ENCODE measurements at places on chromosomes 7 and 10.
A peak's percentile ranks its signal among the peaks of the same experiment; 100 is the strongest.

- peak; percentile 73 for DNase-seq
Measured at GRCh38 chr7:139630643-139631519, 107.4 kb downstream of the CLEC2L start.

DNA sequence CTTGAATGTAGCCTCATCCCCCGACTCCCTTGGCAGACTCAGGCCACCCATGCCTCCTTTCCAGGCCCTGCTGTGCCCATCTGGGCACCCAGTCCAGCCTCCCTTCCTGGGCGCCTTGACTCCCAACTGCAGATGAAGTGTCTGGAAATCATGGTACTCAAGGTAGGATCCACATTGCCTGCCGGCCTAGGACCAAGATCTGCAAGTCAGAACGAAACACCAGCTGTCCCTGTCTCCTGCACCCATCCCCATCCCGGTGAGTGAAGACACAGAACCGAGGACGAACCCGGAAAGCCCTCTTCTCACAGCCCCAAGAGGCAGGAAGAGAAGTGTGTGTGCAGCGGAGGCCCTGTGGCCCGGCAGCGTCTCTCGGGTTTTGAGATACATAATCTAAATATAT, 205.1 kb downstream of the EMX2 start:
- DNase-seq, result no peak

DNA sequence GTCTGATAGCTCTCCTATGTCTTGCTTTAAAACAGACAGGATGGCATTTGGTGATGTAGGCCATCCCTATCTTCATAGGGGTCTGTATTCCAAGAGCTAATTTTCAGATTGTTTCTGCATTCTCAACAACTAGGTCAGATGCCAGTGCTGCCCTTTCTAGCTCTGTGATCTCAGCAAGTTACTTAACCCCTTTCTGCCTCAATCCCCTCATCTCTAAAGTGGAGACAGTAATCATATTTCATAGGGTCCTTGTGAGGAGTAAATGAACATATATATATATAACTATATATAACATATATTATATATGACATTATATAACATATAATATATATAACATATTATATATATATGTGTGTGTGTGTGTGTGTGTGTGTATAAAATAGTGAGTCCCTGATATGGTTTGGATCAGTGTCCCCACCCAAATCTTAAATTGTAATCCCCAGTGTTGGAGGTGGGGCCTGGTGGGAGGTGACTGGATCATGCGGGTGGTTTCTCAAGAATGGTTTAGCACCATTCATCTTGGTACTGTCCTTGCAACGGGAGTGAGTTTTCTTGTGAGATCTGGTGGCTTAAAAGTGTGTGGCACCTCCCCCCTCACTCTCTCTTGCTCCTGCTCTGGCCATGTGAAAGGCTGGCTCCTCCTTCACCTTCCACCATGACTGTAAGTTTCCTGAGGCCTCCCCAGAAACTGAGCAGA, 45.2 kb downstream of the HIPK2 start:
- DNase-seq, result no peak

- DNase-seq, result no peak
Measured at GRCh38 chr10:33382921-33383713, 48.6 kb upstream of the NRP1 start.

DNA sequence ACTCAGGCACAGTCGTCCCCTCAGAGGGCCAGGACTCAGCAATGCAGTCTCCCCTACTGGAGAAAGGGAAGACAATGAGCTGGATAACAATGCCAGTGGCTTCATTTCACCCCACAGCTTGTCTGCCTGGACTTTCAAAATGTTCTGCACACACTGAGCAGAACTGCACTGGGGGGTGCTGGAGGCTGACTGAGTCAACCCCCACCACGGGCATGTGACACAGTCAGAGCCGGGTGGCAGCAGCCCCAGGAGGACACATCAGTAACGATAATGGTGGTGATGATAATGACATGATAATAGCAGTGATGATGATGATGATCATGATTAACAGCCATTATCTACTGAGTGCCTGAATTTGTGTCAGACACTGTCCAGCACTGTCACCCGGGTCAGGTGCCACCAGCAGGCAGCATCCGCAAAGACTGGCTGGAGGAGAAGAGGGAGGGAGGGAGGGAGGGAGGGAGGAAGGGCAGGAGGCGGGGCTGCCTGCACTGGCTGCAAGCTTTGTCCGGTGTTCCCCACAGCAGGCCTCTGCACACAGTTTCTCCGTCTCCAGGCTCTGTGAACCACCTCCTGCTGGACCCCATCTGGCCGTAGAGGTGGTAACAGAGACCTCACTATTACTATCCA, 67.4 kb downstream of the PLXNA4 start:
- no peak for DNase-seq

DNA sequence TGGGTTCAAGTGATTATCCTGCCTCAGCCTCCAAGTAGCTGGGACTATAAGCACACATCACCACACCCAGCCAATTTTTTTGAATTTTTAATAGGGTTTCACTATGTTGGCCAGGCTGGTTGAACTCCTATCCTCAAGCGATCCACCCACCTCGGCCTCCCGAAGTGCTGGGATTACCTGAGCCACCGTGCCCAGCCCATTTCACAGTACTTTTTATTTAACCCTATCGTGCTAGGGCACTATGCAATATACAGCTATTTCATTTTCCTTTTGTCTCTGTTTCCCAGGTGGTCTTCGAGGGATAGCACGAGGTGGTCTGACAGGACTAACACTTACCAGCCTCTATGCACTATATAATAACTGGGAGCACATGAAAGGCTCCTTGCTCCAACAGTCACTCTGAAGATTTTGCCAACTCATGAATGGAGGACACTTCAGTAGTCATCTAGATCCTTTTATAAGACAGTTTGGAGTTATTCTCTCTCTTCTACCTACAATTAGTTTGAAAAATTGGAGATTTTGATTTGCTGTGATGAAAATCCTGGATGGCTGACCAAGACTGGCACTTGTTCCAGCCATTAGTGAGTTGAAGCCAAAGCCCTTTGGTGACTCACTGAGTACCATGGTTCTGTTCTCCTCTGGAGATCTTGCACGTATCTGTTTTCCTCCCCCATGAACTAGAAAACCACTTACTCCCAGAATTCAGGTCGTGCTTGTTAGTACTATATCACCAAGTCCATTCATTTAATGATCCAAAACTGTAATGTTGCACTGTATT, 27.3 kb downstream of the NCOA4 start:
- DNase-seq, result no peak

GRCh38 chr7:14340393-14341074, 351.1 kb upstream of the ETV1 start:
- no peak for DNase-seq

- no peak for DNase-seq
Measured at GRCh38 chr10:109982123-109982522, 25.7 kb upstream of the ADD3 start.

DNA sequence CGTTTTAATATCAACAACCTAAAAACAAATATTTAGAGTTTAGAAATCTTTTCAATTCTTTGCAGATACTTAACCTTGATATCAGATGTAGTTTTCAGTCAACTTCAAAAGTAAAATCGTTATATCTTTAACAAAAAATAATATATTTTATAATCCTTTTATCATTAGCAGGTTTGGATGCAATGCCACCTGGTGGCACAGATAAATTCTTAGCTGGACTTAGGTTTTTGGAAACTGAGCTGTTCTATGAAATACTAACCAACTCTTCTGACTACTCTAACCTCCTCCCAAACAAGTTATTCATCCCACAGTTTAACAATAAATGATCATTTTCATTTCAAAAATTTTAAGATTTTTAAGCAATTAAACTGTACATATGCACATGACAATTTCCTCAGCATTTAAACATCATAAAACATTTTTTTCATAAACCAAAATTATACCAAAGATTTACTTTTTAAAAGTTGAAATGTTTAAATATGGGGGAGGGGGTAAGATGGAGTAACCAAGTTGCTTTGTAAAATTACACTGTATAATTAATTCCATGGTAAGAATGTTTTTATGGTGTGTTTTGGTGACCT, 56.9 kb downstream of the HIBADH start:
- DNase-seq, result peak; percentile 54

DNA sequence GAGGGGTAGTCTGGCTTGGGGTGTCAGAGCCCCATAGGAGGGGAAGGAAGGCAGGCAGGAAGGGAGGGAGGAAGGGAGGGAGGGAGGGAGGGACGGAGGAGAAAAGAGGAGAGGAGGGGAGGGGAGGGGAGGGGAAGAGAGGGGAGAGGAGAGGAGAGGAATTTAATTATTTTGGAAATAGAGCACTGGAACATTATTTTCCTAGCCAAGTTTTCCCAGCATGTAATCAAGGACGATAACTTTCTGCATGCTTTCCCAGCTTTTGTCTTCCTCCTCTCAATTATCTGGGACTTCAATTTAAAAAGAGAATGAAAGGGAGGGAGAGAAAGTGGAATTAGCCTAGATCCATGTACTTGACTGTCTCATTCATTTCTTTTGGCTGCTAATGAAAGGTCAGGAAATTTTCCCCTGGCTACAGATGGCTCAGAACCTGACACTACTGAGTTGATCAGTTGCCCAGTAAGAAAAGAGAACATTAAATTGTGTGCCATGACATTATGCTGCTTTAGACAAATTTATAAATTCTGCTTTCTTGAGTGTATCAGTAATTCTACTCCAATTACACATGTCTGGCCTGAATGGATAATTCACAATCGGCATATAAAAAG, 148.8 kb downstream of the LRRC4 start:
- DNase-seq, result no peak

GRCh38 chr10:6692103-6692502, 112.0 kb upstream of the PRKCQ start:
- DNase-seq, result no peak

GRCh38 chr7:42192066-42192465, 44.9 kb downstream of the GLI3 start:
- no peak for DNase-seq

DNA sequence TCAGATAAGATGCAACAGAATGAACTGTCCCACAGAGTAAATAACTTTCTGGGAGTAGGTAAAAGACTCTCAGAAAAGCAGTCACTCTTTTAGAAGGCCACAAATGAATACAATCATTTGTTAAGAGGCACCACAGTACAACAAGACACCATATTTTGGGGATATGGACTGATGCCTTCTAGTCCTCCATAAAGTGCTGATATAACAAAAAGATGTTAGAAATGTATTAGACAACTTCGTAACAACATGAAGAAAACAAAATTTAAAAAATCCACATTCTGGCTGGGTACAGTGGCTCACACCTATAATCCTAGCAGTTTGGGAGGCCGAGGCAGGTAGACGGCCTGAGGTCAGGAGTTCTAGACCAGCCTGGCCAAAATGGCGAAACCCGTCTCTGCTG, 111.3 kb downstream of the HIPK2 start:
- no peak for DNase-seq

DNA sequence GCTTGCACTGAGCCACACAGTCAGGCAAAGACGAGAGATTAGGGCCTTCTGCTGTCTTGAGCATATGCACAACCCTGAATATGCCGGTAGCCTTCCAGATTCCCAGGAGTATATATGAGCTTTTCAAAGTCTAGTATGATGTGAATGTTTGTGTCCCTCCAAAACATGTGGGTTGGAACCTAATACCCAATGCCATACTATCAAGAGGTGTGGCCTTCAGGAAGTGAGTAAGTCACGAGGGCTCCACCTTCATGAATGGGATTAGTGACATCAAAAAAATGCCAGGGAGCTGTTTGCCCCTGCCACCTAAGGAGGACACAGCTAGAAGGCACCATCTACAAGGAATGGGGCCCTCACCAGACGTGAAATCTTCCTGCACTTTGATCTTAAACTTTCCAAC, 105.2 kb downstream of the CH25H start:
- no peak for DNase-seq

DNA sequence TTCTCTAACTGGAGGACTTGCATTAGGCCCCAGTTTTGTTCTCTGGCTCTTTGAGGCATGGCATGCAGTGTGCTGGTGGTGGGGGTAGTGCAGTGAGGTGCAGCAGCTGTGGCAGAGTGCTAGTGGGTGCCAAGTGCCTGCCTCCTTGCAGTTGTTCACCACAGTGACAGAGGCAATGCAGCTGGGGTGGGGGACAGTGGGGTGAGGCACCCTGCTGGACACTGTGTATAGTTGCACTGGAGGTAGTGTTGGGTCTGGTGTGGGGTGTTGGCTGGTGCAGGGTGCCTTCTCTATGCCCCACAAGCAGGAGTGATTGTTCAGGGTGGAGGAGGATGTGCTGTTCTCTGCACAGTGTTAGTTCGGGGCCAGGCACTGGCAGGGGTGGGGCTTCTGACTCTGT, 21.7 kb upstream of the KEL start:
- no peak for DNase-seq

GRCh38 chr7:130070861-130071622, 708 bp downstream of the KLHDC10 start:
- peak; percentile 45 for DNase-seq

DNA sequence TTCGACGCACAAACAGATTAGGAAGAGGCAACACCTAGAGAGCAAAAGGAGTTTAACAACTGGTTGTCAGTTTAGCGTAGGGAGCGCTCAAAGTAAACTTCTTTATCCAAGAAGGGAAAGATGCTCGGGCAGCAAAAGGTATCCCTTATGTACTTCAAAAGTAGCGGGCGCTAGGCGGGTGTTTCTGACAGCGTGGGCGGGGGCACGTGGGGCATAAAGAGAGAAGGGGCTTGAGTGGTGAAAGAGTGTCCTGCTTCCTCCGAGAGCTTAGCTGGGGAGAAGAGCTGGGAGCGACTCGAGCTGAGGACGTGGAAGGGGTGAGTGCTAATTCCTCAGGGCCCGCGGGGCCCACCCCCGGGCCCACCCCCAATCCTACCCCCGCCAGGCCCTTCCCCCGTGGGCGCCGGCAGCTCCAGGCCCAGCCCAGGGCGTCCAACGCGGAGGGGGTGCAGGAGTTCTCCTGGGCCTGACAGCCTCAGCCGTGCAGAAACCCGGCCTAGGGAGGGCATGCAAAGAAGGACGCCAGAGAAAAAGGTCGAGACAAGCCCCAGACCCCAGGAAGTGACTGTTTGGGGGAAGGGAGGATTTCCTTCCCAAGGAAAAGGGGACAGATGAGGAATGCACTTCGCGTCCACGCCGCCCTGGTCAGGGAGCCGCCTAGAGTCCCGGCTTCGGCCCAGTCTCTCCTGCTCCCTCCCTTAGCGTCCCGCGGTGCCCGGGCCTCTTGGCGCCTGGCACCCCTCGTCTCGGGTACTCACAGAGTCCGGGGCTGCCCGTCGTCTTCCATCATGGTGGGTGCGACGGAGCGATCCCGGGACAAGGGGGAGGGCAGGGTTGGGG, 868 bp downstream of the TIAL1 start:
- DNase-seq, result peak; percentile 55

GRCh38 chr7:145016068-145016467, 180.2 kb upstream of the TPK1 start:
- peak; percentile 18 for DNase-seq
